ENCODE measurements at places on chromosomes 11 and 22.

GRCh38 chr22:36197514-36198146, 4.0 kb downstream of the APOL4 start:
- no peak for DNase-seq

DNA sequence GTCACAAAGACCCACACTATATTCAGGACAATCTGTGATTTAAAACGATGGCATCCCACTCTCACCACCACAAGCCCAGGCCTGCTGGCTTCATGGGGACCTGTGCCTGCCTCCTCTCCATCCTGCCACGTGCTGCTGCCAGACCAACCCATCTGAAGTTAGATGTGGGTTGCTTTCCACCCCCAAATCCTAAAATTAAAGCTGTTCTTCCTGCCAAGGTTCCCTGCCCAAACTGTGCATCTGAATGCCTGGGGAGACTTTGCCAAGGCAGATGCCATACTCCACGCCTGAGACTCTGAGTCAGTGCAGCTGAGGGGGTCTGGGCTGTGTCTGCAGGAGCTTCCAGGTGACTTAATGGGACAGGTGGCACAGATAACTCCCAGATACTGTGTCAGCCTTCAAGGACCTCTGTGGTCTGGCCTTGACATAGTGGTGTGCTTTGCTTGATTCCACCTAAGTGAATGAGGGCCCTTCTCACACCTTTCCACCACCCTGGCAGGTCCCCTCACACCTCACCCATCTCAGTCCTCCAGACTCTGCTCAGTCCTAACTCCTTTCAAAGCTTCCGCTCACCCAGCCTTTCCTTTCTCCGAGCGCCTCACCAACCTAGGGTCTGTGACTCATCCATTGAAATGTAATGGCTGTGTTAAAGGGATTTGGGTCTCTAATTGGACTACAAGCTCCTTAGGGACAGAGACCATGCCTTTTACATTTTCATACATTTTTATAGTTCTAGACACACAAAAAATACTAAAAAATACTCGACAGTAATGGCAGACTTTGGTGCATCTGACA, 18.6 kb downstream of the ADAMTS8 start:
- no peak for DNase-seq

GRCh38 chr11:57133366-57134038, 48.3 kb upstream of the LRRC55 start:
- no peak for DNase-seq

DNA sequence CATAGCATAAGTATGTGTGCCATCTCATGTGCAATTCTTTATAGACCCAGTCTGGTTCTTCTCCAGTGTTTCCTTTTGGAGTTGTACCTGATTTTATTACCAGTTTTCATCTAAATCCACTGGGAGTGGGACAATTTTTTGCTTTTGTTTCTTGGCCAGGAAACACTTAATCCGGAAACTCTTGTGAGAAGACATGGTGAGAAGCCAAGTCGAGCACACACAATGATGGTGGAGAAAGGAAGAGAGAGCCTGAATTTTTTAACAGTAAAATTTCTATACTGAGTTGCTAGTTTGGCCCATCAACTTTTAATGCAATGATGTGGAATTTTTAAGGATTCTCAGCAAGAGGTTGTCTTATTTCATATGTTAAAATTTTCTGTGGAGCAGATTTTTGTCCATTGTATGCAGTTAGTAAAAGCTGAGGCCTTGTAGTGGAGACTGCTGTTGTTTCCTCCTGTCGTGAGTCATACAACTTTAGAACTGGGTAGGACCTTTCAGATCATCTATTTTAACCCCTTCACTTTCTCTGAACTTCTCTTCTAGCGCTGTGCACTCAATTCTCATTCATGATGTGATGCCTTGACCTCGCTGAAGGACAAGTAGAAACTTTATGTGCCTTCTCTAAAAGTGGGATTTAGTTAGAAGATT, 17.1 kb downstream of the FAR1 start:
- no peak for DNase-seq

GRCh38 chr11:36432738-36433137, 77.3 kb downstream of the TRAF6 start:
- no peak for DNase-seq

GRCh38 chr11:5036669-5037068, 9.7 kb upstream of the OR52J3 start:
- DNase-seq, result no peak

DNA sequence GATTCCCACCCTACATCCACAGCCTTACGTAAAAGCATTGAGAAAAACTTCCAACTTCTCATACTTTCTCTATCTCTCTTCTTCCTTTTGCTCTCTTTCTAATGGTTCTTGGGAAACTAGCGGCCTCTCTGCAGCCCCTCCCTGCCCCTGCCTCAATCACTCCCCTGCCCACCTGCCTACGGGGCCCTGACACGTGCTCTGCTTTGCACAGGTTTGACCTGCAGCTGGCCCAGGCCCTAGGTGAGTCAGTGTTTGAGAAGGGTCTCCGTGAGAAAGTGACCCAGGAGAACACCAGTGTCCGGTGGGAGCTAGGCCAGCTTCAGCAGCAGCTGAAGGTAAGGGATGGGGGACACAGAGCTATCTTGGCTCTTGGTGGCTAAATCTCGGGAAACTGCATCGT, 160.4 kb downstream of the MYO18B start:
- no peak for DNase-seq

DNA sequence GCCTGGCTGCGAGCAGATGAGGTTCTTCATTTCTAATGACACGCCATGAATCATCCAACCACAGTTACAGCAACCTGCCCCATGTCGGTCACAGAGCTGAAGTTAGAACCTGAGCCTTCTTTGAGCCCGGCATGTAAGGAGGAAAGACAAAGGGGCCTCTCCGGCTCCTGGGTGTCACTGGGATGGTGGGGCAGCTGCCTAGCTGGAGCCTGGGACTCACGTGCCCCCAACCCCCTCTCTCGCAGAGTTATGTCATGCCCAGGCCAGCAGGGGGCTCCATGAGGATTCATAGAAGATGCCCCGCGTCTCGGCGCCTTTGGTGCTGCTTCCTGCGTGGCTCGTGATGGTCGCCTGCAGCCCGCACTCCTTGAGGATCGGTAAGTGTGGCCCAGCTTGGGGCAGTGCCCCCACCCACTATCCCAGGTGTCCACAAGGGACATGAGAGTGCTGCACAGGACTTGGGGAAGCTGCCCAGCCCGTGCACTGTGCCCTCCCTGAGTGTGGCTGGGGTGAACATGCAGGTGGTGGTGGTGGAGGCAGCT, 148.5 kb downstream of the GRIK4 start:
- DNase-seq, result peak; percentile 27

GRCh38 chr11:2777871-2778629, 78.3 kb upstream of the KCNQ1OT1 start:
- no peak for DNase-seq

DNA sequence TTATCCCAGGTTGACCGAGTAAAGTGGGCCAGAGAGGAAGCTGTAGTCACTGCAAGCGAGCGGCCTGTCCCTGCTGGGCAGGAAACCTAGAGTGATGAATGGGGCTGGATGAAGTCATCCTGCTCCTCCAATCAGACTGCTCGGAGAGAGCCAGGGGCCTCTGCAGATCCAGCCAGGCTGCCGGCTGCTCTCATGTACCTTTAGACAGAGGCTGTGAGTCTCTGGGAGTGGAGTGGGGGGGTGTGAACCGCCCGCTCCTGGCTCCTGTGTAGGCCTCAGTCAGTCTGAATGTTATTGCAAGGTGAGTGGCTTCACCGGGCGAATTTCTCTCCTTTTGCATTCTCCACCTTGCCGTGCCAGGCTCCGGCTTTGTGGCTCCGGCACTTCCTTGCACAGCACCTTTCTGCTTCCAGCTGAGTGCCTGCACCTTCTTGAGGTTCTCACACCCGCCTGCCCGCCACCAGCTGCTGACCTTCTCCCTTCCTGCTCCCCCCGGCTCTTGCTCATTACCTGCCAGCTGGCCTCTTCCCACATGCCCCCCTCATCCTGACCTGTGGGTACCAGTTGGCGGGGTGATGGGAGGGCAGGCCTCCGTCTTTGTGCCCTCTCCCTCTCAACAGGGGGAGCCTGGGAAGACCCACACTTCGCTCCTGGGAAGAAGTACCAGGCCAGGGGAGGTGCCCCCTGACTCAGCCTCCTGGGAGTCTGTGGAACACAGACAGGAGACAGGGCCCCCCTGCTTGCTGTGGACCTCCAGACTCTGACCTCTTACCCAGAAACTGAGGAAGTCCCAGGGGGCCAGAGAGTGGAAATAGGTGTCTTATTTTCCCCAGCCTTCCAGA, 79.9 kb downstream of the GRAMD1B start:
- no peak for DNase-seq

DNA sequence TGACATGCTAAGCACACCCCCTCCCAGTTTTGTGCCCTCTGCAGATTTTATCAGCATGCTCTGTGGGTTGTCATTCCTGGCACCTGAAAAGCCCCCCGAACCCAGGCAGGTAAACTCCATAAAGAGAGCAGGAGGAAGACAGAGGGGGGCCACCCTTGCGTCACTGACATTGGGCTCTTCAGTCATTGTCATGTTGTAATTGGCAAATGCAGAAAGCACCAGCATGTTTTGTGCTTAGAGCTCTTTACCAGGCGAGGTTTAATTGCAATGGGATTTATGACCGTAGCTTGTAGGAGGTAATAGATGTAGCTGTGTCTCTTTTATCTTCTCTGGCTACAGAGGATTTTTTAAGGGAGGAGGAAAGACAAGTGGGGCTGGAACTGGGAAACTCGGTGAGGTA, 201.7 kb downstream of the GRIK4 start:
- DNase-seq, result no peak

DNA sequence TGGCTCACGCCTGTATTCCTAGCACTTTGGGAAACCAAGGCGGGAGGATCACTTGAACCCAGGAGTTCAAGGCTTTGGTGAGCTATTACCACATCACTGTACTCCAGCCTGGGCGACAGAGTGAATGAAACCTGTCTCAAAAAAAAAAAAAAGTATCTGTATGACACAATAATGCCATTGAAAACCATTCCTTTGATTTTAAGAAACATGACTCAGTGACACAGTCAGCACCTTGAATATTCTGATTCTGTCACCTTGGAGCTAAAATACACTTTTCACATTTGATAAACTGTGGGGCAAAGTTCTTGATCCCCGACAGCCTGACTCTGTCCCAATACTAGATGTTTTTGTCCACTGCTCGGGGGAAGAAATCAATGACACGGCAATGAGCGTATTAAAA, 16.7 kb upstream of the ELFN2 start:
- no peak for DNase-seq

DNA sequence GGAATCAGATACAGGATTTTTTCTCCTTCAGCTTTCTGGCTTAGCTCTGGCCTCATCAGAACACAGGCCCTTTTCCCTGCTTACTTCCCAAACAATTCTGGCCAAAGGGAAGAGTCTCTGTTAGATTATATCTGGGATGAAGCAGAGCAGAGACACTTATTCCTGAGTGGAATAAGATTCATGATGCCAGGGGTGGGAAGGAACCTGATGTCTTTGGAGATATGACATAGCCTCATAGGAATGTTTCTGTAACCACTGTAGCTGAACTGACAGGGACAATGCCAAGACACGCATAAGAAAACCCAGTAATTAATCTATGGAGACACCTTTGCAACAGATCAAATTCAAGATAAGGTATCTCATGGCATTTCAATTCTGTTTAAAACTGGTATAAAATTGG, 177.1 kb upstream of the RAG2 start:
- no peak for DNase-seq

DNA sequence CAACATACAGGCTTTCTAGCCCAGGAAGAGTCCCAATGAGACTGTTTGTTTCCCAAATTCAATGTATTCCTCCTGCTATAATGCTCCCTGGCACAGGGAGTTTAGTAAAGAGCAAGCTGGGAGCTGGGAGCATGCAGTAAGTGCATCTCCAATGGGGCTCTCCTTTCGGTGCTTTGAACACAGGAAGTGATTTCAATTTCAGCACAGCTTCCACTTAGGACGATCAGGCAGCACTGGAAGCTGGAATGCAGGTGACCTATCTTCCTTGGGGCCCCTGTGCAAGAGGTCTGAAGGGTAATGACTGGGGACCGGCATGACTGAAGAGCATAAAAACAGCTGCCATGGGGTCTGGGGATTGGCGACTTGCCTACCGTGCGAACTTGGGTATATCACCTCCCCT, 76.0 kb downstream of the LARGE1 start:
- no peak for DNase-seq

DNA sequence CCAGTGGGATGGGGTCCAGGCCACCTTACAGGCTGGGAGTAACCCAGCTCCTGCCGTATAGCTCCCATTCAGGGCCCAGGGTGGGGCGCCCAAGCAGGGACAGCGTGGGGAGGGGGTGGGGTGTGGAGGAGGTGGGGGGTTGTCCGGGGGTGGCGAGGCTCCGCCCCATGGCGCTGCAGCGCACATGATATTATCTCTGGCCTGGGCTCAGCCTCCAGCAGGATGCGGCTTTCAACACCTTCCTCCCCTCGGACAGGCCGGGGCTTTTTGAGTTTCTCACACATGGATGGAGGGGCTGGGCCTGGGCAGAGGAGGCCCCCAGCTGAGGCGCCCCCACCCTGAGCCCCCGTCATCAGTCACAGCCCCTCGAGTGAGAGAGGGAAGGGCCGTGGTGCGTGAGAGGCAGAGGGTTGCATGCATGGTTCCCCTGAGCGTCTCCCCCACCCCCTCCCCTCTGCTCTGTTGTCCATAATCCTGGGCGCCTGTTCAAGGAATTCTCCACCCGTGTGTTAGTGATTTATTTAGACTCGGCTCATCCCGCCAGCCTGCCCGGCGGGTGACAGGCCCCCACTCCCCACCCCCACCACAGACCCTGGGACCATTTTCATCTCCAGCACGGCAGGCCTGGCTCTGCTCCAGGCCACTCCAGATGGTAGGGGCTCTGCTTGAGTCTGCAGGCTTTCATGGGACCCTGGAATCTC, 44.9 kb downstream of the WNT11 start:
- DNase-seq, result no peak

DNA sequence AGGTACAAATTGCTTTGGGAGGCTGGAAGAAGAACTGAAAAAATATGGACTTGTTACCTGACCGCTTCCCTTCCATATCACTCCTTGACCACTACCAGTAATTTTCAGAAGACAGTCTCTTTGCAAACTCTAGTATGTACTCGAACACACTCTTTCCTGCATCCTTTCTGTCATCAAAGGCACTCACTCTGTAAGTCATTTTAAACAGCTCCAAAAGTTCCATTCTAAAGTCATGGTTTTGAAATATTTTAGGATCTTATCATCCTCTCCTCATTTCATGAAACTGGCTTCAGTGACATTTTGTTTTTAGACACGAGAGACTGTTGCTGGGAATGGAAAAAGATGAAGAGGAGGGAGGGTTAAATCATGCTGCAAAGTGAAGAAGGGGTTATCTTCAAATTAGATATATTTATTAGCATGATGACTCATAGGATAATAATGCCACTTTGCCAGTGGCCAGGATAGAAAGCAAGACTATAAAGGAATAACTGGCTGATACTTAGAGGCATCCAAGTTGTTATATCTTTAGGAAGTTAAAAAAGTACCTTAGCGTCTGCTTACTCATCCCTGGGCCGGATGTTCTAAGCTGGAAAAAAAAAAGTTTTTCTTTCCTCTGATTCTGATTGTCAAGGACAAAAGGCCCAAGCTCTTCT, 549.3 kb downstream of the METTL15 start:
- DNase-seq, result no peak

DNA sequence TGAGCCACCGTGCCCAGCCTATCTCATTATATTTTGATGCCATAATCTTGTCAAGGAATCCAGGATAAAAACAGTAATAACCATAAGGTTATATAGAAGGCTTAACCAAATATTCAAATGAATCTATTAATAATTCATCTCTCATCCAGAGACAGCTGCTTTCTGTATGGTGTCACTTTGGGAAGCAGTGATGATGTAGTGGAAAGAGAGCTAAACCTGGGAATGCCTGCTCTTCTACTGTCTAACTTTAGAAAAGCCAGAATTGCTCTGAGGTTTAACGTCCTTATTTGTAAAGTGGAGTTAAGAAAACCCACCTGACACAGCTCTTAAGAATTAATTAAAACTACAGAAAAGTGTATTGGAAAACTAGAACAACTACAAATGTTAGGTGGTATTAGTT, 29.3 kb upstream of the OR10D3 start:
- no peak for DNase-seq

All from inflammatory macrophage treated with lipopolysaccharide for 4 hours (primary cell).